ENCODE measurements at places on chromosomes 4 and X.

DNA sequence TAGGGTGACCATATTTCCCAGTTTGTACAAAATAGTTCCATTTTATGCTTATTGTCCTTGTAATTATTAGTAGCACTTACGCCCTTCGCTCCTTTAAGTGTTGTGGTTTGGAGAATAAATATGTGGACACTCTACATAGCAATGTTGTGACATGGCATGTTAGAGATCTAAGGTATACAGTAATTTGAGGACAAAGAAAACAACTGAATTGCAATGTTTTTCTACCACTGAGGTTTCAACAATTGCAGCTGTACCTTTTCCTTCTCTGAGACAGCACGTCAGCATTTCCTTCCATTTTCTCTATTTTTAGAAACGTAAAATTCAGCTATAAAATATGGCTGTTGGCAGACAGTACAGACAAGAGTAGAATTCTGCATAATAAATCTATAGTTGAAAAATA lies 323.1 kb downstream of the MAPK10 start:
- no peak for DNase-seq

- DNase-seq, result no peak
Observed at GRCh38 chr4:163920426-163920825, 425.9 kb downstream of the TMA16 start.

DNA sequence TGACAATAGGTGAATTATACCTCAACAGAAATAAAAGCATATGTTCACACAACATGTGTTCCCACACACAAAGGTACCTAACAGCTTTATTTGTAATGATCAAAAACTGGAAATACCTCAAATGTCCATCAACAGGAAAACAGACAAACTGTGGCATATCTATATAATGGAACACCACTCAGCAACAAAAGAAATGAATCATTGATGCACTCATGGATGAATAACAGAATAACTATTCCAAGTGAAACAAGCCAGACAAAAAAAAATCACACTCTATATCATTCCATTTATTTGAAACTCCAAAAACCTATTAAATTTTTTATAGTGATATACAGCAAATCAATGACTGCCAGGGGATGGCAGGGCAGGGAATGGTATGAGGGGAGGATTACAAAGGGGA lies 148.1 kb downstream of the PLS3 start:
- DNase-seq, result no peak

DNA sequence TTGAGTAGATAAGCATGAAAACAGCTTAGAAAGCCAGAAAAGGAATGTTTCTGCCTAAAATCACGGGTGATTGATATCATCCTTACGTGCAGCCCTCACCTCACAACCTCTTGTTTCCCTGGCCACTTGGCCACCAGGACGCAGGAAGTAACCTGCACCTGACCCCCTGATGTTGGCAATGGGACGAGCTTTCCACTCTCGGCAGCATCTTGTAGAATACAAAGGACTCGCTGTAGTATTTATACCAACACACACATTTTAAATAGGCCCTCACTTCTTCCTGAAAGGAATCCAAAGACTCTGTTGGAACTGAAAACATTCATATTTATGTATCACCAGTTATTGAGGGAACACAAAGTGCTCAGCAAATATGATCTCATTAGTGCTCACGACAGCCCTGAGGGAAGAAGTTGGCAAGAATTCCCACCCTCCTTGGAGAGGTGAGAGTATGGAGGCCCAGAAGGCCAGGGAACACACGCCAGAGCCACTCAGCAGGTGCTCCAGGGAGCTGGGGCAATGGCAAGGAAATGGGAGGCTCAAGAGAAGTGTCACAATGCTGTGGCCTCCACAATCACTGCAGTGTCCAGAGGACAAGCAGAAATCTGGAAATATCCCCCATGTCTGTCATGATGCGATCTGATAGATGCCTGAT lies 103.3 kb upstream of the KIT start:
- no peak for DNase-seq

DNA sequence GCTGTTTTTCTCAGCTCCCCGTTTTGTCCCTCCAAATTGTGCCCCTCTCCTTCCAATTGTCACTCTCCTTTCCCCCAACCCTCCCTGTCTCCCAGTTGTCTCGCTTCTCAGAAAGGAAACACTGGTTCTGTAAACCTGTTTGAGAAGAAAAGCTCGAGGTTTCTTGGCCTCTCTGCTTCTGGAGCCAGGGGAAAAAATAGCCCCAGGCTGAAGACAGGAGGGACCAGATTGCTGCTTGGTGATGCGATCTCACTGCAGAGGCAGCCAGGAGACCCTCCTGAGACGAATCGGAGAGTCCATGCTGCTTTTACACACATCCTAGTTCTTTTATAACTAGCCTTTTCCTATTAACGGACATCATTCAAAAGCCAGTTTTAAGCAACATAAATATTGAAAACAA lies 21.2 kb downstream of the TRIML1 start:
- DNase-seq, result no peak

GRCh38 chrX:14777525-14777924 lies 95.3 kb downstream of the FANCB start:
- DNase-seq, result no peak

DNA sequence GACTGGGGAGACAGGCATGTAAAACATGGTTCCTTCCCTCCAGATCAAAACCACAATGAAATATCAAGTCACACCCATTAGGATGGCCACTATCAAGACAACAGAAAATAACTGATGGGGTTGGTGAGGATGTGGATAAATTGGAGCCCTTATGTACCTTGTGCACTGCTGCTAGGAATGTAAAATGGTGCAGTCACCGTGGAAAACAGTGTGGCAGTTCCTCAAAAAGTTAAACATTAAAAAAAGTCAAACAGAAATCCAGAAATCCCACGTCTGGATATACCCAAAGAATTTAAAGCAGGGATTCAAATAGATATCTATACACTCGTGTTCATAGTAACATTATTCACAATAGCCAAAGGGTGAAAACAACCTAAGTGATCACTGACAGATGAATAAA lies 35.2 kb upstream of the MSX1 start:
- DNase-seq, result no peak

DNA sequence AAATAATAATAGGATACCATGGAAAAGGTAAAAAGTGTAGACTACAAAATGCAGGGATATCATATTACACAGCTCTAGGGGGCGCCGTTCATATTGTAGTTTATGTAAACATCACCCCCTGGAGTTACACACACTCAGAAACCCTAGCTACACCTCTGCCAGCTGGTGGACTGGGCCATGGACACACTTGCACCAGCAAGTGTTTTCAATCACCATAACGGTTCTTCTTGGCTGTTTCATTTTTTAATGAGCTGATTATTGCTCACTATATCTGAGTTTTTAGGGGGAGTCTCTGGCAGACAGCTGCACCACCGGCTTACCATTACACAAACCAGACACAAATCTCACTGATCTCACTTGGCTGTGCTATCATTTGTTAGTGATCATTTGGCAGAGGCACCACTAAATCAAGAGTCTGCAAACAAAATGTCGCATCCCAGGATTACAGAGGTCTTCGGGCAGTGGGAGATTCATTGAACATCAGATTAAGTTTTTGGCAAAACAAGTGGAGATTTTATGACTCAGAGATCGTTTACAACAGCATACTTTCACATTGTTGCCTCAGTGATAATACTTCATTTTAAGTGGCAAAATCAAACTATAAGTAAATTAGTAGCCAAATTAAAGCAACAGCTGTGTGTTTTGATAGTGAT lies 185.7 kb downstream of the UNC5C start:
- DNase-seq, result no peak

DNA sequence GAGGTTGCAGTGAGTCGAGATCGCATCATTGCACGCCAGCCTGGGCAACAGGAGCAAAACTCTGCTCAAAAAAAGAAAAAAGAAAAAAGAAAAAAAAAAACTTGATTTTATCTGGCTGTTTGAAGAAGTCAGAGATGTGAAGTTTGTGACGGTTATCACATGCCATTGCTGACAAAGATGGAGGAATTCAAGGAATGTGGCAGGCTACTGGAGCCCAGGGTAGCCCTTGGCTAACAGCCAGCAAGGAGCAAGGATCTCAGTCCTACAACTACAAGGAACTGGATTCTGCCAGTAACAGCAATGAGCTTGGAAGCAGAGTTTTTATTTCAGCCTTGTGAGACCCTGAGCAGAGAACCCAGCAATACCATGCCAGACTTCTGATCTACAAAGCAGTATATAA lies 24.3 kb upstream of the TET2 start:
- DNase-seq, result no peak

GRCh38 chrX:149825424-149825823 lies 43.7 kb downstream of the MAGEA9 start:
- DNase-seq, result no peak
